ENCODE measurements at places on chromosomes 16 and 17. TPM values are rescaled to one million over a fixed set of nuclear protein-coding genes. Genes with fewer than 3 reads are reported as not detected.

SHCBP1 gene
- polyA plus RNA-seq = 0.47 TPM

ERN2 gene
- 4.0 TPM for polyA plus RNA-seq

CYGB gene
- 68.7 TPM for polyA plus RNA-seq

SDK2 gene
- polyA plus RNA-seq = 0.61 TPM

FAM171A2 gene
- 0.84 TPM for polyA plus RNA-seq

Measured in urinary bladder (tissue), 4 donors.